Hematopoietic multipotent progenitor cell treated with erythropoietin and hydrocortisone succinate and interleukin-3 and kit ligand, for 6 days (in vitro differentiated cells): ENCODE measurements at places on chromosomes 12 and 14.

- no peak for DNase-seq
Observed at GRCh38 chr14:31479027-31479426, 8.8 kb downstream of the GPR33 start.

- DNase-seq = no peak
Observed at GRCh38 chr12:113548467-113548866, 76.8 kb upstream of the LHX5 start.

GRCh38 chr12:76964784-76965571 lies 86.2 kb upstream of the CSRP2 start:
- no peak for DNase-seq

DNA sequence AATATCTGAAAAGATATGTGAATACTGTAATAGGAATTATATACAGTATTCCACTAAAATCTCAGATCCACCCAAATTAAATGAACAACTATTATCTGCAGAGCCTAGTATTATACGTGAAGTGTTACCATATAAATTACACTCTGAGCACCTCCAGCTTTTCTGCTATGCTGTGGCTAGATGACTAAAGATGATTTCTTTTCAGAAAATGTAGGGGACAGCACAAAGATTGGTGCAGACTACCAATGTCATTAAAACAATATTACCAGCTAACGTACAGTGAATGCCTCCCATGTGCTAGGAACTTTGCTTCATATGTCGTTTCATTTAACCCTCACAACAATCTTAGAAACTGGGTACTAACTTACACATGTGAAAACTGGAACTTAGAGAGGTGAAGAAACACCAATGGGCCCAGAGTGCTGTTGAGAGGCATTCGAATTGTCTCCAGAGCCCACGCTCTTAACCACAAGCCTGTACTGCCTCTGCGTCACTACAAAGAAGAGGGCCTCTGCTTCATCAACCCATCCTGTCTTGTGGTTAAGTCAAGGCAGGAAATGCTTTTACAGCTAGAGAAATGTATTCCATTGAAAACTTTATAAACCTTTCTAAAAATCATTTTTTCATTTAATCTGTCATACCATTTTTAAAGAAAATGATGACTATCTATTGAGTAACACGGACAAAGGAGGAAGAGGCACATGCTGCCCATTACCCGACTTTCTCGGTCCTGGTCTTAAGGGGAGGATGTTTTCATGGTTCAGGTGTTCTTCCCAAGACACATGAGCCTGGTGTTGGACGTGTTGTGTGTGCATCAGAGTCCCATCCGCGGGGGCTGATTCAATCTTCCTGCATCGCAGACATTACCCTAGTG lies 1.3 kb downstream of the GPR65 start:
- peak; percentile 83 for DNase-seq

DNA sequence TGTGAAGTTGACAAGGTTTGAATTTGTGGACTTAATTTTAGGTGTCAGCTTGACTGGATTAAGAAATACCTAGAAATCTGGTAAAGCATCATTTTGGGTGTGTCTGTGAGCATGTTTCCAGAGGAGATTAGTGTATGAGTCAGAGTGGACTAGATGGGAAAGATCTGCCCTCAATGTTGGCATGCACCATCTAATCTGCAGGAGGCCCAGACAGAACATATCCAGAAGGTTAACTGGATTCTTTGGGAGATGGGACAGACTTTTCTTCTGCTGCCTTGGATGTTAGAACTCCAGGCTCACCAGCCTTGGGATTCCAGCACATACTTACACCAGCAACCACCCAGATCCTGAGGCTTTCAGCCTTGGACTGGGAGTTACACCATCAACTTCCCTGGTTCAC lies 14.1 kb downstream of the SGPP1 start:
- peak; percentile 86 for DNase-seq

DNA sequence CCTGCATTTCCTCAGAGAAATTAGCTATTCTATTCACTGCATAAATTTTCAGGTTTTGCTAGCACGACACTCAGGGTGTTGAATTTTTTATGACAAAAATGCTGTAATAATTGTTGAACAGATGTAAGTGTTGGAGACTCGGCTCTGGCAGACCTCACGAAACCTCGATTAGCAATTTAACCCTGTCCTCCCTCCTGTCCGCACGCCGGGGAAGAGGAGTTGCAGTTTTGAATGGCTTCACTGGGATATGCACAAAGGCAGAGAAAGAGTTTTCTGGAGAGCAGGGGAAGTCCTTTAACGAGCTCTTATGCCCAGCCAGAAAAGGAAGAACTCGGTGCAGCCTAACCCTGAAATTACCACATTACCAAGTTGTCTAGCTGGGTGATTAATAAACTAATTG lies 661.1 kb downstream of the VRK1 start:
- DNase-seq = no peak

- no peak for DNase-seq
Observed at GRCh38 chr12:103832048-103832997, 8.7 kb downstream of the NT5DC3 start.

DNA sequence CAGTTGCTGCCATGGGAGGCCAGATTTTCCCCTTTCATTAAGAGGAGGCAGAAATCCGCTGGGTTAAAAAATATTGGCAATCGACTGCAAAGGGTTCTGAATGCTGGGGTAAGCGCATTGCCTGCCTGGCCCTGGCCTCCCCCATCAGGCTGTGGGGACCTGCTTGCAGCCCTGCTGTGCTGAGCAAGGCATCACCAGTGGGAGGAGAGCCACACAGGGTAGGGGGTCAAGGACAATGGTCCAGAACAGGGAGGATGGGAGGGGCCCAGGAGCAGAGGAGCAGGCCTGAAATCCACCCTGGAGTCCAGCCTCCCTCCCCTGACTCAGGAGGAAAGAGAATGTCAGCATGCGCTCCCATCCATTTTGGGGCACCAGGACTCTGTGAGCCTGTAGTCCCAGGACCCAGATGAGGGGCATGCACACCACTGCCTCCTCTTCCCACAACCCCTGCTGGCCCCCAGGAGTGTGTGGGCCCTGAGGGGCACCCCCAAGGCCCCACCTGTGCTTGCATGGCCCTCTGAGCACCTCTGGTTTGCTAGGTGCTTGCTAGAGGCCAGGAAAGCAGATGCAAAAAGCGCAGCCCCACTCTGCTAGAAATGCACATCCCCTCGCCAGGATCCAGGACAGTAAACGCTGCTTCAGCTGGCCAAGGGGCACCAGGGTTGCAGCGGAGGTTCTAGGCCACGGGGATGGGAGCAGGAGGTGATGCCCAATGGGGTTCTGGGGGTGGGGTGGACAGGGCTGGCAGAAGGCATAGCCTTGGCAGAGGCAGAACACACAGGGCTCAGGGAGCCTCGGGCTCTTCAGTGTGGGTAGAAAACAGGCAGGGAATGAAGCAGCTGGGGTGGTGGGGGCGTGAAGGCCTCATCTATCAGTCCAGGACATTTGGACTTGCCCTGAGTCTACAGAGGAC lies 14.6 kb downstream of the TESC start:
- DNase-seq = no peak
